Small intestine (tissue), 16 donors: ENCODE measurements at places on chromosomes 7 and 10.
A peak's percentile ranks its signal among the peaks of the same experiment; 100 is the strongest.

- DNase-seq, result peak; percentile 37
These were observed 52.1 kb downstream of the MPP7 start for GRCh38 chr10:28250782-28251181.

GRCh38 chr7:81408728-81409127, 361.1 kb downstream of the HGF start:
- DNase-seq, result no peak

DNA sequence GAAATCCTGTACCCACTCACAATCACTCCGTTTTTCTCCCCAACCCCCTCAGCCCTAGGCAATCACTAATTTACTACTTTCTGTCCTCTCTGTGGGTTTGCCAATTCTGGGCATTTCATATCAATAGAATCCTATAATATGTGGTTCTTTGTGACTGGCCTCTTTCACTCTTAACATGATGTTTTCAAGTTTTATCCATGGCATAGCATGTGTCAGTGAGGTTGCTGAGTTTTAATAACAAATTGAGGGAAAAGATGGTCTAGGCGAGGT, 11.9 kb downstream of the PLAU start:
- DNase-seq, result no peak

DNA sequence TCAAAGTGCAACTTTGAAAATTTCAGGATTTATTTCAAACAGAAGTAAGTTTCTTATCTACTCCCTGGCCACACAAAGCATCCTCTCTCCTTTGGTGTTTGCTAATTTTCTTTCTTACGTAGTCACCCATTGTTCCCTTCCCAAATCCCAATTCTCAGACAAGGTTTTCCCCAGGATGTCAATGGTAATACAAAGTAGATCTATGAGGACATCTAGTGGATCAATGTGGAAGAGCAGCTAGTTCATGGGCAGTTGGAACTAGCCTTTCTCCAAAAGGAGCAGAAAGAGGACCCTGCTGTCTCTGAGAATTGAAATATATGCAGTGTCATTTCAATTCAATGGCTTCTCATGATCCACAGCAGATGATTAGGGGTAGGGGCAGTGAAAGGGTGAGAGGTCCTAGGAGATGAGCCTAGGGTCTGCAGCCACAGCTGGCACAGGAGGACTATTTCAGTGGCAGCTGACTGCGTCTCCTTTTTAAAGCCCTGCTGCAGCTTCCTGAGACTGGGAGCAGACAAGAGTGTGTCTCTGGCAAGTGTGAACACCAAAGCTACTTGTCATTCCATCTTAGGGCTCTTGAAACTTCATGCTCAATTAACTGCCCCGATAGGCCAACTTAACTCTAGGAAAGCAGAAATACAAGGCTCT, 632.6 kb downstream of the KCNMA1 start:
- DNase-seq, result peak; percentile 48

DNA sequence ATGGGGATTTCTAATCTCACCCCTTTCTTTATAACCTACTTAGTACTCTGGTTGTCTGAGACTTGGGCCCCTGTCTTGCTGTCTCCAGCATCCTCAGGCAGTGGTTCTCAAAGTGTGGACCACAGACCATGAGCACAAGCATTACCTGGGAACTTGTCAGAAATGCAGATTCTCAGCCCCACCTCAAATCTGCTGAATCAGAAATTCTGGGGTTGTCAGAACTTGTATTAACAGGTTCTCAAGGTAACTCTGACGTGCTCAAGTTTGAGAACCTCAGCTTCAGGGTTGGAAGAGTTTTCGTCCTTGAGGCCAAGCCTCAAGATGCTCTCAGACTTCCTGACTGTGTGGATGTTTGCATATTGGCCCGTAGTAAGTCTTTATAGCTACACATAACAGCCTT, 97.4 kb downstream of the REEP3 start:
- DNase-seq, result no peak

- DNase-seq, result no peak
These were observed 54.2 kb upstream of the CAMK2B start for GRCh38 chr7:44379366-44380188.

- DNase-seq, result no peak
These were observed 72.3 kb upstream of the YAE1 start for GRCh38 chr7:39493934-39494333.

GRCh38 chr7:130958846-130959245, 224.8 kb upstream of the KLF14 start:
- no peak for DNase-seq

DNA sequence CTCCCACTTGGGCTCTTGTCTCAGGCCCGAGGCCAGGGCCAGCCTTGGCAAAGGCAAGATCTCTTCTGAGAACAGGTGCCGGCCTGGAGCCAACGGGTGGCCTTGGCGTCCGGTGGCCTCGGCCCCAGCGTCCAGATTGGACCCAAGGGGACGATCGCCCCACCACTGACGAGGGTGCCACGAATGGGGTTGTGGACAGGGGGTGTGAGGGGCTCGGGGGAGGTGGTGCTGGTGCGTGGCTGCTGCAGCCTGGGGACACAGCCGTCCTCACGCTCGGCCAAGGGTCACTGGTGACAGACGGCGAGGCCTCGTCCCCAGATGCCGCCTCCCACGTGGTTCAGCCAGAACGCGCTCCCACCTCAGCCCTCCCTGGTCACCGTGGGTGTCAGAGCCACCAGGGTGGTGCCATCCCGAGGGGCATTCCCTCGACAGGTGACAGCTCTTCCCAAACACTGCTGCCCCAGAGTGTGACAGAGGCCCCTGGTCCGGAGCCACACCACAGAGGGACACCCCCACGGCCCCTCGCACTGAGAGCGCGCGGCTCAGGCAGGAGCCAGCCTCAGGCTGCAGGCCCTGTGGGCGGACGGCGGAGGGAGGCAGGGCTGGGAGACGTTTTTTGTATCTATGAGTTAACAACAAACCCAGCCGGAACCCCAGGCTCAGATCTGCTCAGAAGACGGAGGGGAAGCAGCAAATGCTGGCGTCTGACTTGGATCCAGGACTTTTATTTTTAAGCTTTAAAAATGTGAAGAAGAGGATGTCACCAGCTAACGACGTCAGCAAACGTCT, 18.5 kb upstream of the CFAP46 start:
- no peak for DNase-seq

- DNase-seq, result peak; percentile 79
These were observed 183.9 kb upstream of the MBL2 start for GRCh38 chr10:52956461-52956860.

GRCh38 chr7:38385682-38386081, 112.2 kb upstream of the TARP start:
- no peak for DNase-seq

DNA sequence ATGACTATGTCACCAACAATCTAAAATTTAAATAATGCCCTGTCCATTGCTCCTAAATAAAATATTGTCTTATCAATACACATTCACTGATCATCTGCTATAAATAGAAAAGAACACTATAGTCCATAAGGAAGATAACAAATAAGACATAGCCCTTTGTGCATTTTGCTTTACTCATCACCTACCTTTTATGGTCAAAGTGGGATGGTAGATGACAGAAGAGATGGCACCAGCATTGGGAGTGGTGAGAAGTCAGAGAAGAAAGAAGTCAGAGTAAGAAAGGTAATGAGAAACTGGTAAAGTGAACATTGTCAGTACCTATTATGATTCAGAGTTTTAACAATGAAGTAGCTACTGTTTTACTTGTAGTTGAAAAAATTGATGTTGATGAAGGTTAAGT, 31.1 kb downstream of the SEMA3E start:
- no peak for DNase-seq

GRCh38 chr10:74983383-74983782, 128.1 kb upstream of the SAMD8 start:
- DNase-seq, result no peak

- DNase-seq, result no peak
These were observed 7.3 kb upstream of the FOXL3 start for GRCh38 chr7:282621-283020.

DNA sequence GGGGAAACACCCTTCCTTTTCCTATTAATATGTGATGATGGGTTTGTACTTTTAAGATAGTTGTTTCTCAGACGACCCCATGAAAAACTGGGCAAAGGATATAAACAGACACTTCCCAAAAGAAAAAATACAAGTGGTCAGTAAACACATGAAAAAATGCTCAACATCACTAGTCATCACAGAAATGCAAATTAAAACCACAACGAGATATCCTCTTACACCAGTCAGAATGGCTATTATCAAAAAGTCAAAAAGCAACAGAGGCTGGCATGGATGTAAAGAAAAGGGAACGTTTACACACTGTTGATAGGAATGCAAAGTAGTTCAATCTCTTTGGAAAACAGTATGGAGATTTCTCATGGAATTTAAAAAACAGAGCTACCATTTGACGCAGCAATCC, 111.4 kb upstream of the ZEB1 start:
- DNase-seq, result no peak

DNA sequence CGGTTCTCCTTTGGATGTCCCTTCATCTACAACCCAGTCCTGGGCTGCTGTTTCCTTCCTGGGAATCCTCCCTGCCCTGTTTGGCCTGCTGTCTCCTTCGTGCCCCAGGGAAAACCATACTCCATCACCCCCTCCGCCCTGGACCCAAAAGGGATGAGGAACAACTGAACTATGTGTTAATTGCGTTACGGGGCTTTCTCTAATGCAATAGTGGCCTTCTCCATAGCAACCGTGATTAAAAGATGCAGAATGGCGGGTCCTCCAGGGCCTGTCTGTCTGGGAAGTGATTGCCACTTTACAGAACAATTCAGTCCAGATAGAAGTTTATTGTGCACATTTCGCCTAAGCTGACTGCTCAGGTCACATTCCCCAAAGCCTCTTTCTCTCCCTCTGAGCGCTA, 112.0 kb upstream of the FGFR2 start:
- no peak for DNase-seq

- DNase-seq, result no peak
These were observed 55.3 kb upstream of the INPP5A start for GRCh38 chr10:132482090-132482800.

DNA sequence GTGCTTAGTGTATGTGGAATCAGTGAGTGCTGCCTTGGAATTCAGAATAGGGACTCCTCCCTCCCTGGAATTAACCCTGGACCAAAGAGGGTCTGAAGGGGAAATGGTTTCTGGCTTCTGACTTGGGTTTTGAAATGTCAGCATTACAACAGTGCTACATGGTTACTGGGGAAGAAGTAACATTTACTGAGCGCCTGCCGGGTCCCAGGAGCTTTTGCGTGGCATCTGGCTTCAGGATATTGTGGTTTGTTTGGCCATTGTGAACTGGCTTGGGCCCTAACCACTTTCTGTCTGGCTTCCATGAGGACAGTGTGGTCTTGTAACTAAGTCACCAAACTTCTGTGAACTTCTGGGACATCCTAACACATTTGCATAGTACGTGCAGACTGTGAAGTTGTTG, 21.3 kb downstream of the TSPAN15 start:
- no peak for DNase-seq

GRCh38 chr7:25823571-25823970, 328.4 kb upstream of the NFE2L3 start:
- DNase-seq, result no peak

- DNase-seq, result no peak
These were observed 35.1 kb upstream of the ZNF716 start for GRCh38 chr7:57414852-57415251.

DNA sequence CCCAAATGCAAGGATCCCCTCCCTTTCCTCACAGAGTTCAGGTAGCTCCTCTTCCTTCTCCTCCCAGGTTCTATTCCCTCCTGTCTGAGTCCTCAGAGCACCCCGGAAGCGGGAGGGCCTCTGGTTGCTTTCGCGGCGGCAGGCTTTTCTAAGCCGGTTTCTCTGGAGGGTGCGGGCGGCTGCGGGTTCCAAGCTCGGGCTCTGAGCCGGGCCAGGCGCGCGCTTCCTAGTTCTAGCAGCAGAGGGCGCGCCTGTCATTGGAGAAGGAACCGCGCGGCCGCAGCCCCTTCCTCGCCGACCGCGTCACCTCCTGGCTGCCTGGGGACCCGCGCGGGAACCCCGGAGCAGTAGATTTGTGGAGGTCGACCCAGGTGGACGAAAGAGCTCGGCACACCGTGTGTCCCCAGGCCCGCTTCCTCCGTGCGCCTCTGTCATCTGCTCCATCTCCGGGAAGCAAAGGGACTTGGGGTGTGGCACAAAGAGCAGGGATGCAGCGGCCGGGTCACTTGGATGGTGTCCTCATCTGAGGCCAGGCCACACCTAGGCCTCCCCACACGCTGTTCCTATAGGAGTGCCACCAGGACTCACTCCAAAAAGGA, 389.0 kb upstream of the PODXL start:
- peak; percentile 53 for DNase-seq

- peak; percentile 41 for DNase-seq
These were observed 1156.3 kb downstream of the SORCS3 start for GRCh38 chr10:105797234-105797890.

- peak; percentile 36 for DNase-seq
These were observed 57.0 kb downstream of the YKT6 start for GRCh38 chr7:44257618-44258422.

DNA sequence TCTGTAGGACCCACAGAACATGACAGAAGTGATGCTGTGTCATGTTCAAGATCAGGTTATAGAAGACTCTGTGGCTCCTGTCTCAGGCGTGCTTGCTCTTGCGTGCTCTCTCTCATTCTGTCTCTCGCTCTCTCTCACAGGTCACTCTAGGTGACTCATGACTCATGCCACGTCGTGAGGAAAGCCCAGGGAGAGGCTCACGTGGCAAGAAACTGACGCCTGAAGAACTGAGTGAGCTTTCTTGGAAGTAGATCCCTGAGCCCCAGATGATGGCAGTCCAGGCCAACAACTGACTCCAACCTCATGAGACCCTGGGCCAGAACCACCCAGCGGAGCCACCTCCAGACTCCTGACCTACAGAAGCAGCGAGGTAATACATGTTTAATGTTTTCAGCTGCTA, 103.3 kb downstream of the DNMBP start:
- DNase-seq, result peak; percentile 75

- DNase-seq, result no peak
These were observed 9.9 kb upstream of the NT5C3A start for GRCh38 chr7:33072471-33072870.

DNA sequence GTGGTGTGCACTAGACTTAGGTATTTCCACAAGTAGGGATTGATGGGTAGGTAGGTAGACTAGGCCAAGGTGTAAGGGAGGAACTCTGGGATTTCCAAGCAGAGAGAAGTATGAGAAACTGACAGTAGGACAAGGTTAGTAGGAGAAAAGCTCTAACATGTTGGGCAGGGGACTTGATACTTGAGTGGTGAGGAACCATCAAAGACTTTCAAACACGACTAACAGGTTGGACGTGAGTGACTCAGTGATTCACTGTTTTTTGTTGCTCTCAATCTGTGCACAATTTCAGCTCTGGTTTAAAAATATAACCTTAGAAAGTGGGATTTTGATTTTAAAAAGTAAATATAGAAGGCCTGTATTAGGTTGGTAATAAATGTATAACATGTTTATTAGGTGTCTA, 44.4 kb downstream of the KLHDC10 start:
- no peak for DNase-seq

GRCh38 chr10:78605800-78606350, 462.9 kb upstream of the ZMIZ1 start:
- DNase-seq, result peak; percentile 52

- DNase-seq, result no peak
These were observed 299.5 kb downstream of the KCNMA1 start for GRCh38 chr10:77338143-77338542.

- DNase-seq, result no peak
These were observed 61.7 kb upstream of the TARP start for GRCh38 chr7:38335128-38335491.
